ENCODE measurements at places on chromosomes 3 and 15. TPM values are rescaled to one million over a fixed set of nuclear protein-coding genes. Genes with fewer than 3 reads are reported as not detected.

The CPNE9 gene
- not detected for total RNA-seq

The EID1 gene
- total RNA-seq: 84.5 TPM

The CCDC66 gene
- total RNA-seq: 23.2 TPM

The DHX36 gene
- total RNA-seq: 72.3 TPM

The BLM gene
- 1.8 TPM for total RNA-seq

The ROBO2 gene
- total RNA-seq: 1.8 TPM

The INKA1 gene
- 3.2 TPM for total RNA-seq

The HTR3E gene
- not detected for total RNA-seq

The CPLX3 gene
- not detected for total RNA-seq

The KLHL6 gene
- 5.7 TPM for total RNA-seq

The APEH gene
- total RNA-seq: 51.1 TPM

The CHDH gene
- total RNA-seq: 1.4 TPM

The AGBL1 gene
- total RNA-seq: not detected

The SUCNR1 gene
- 1.8 TPM for total RNA-seq

Measured in mesenteric fat pad (tissue), 1 donor.